ENCODE measurements at places on chromosomes 2 and 18.

DNA sequence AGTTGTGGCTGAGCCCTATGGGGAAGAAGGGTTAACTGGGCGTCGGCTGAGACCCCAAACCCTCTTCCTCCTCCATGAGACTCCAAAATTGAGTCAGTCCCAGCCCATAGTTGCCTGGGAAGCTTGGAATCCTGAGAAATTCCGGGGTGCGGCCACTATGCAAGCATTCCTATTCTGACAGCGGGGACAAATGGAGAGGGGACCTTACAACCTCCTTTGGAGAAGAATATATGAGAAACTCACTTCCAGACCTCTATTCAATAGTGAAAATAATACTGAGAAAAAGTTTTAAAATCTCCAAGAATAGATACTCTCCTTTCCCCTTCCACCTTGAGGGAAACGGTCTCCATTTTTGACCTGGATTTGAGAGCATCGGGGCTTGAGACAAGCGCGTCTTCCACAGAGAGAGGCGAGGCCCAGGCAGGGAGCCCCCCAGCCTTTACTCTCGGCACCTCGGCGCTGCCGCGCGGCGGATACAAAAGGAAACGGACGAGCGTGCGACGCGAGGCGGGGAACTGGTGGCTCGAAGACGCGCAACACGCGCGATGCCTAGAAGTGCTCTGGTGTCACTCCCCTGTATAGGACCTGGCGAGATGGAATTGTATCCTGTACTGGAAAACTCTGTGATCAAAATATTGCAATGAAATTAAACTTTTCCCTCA lies 11.1 kb downstream of the NR4A2 start:
- no peak for DNase-seq

DNA sequence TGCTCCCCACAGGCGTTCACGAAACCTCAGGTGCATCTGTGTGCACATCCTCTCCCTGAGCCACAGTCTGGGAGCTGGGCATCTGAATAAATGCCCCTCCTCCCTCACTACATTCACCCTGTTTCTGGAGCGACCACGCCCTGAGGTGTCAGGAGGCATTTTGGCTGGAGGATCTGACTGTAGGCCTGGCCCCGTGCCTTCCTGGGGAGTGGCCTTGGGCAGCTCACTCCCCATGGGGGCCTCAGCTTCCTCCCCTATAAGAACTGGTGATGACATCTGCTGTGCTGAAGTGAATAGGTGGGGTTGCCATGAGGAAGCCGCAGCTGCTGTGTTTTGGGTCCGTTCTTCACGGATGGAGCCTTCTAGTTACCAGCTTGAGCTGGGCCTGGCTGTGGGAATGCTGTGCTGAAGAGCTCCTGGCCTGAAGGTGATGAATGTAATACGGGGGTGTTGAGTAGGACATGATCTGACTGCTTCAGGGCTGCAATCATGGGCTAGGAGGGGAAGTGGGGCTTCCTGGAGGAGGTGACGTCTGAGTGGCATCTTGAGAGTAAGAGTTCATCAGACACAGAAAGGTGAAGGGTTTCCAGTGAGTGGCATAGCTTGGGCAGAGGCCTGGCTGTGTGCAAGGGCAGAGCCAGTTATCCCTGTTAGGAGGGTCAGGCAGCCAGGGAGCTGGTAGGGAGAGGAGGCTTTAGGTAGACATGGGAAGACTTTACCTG lies 58.2 kb downstream of the GLI2 start:
- no peak for DNase-seq

GRCh38 chr18:8391068-8391467 lies 218.2 kb upstream of the RAB12 start:
- no peak for DNase-seq

GRCh38 chr18:62280058-62280457 lies 45.1 kb upstream of the TNFRSF11A start:
- DNase-seq: no peak

- no peak for DNase-seq
Measured at GRCh38 chr2:110688594-110689091, 10.8 kb upstream of the BUB1 start.

DNA sequence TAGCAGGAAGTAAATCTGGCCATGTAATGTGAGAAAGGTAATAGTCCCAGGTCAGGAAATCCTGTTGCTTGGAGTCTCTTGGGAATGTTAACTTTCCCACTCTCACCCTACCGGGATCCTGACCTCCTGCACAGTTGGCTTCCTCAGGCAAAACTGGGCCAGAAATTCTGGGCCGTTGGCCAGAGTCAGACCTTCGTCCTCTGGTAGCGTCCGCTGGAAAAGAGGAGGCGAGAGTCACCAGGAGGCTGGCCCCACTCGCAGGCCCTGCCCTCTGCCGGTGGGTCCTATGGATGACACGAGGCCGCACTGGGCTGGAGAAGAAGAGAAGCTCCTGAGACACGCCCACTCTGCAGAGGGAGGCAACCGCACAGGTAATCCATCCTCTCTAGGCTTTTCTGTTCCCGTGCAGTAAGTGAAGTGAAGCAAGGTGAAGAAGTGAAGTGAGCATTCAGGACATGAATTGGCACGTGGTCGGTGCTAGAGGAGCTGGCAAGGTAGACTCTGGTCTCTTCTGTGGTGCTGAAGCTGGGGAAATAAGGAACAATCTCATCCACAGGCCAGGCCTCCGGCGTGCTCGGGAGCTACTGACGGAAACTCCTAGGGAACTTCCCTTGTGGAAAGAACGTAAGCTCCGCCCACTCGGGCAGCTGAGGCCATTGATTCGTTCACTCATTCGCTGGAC lies 182.7 kb upstream of the GLI2 start:
- DNase-seq: peak; percentile 14

GRCh38 chr2:190811811-190812210 lies 68.8 kb upstream of the GLS start:
- no peak for DNase-seq

DNA sequence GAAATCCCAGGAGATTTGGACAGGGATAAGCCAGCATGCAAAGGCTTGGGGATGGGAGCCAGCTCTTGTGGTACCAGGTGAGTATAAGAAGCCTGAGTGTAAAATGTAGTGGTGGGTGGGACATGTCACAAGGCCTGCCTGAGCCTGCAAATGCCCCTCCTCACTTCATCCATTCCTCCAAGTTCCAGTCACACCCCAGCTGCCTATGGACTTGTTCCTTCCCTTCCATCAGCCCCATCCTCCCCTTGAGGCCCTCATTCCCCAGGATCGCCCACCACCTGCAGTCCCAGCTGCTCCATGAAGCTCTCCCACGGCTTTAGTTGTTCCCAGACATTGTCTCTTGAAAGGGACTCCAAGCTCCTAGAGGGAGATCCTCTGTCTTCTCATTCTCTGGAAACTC lies 81.5 kb downstream of the MARCO start:
- DNase-seq: no peak

- no peak for DNase-seq
Measured at GRCh38 chr2:28644760-28645159, 106.9 kb upstream of the PPP1CB start.
